GM03348 (cell line): ENCODE measurements at places on chromosomes 1 and 21.

DNA sequence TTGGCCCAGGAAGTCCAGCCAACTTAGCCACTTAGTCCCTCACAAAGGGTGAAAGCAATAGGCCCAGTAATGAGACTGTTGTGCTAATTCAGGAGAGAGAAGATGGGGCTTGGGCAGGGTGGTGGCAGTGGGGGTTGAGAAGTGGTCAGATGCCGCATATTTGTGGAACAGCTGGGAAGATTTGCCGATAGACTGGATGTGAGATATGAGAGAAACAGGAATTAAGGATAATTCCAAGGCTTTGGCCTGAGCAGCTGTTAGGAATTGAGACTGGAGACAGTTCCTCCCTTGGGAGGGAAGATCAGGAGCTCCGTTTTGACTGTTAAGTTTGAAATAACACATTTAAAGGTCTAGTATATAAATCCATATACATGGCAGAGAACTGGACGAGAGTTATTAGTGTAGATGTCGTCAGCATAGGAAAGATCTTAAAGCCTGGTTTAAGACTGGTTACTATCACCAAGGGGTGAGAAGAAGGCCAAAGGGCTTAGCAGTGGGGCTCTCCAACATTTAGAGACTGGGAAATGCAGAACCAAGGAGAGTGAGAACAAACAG is 323.7 kb upstream of the FAM78B start:
- DNase-seq, result no peak

- no peak for DNase-seq
These were observed 265.1 kb downstream of the PTPRU start for GRCh38 chr1:29501227-29501976.

- peak; percentile 16 for DNase-seq
These were observed 39.2 kb upstream of the RUNX1 start for GRCh38 chr21:35088319-35088771.

GRCh38 chr1:48676376-48676775 is 100.3 kb downstream of the BEND5 start:
- no peak for DNase-seq

DNA sequence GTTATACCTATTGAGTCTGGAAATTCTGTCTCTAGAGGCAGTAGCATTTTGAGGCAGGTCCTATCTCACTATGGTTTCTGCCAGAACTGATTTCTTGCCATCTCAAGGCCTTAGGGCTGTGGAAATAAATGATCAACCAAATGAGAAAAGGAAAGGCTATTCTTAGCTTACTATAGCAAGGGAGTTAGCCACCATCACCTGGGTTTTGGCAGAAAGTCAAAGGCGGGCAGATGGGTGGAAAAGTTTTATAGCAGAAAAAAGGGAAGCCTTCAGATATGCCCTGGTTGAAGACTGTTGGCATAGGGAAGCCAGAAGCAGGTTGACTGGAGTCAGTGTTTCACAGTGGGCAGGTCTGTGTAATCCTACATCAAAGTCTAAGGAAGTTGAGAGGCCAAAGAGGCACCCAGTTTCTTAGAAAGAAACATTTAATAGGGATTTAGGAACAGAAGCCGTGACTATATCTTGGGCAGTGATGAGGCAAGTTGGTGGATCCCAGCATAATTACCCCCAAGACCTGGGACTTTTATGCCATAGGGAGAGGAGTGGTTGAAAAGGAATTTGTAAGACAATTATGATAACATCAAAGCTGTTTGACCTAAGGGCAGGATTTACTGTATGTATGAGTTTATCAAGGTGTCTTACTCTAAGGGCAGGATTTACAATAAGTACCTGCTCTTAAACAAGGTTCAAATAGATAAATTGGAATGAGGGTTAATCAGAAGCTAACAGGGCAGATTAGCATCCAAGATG is 29.7 kb downstream of the CTH start:
- no peak for DNase-seq

DNA sequence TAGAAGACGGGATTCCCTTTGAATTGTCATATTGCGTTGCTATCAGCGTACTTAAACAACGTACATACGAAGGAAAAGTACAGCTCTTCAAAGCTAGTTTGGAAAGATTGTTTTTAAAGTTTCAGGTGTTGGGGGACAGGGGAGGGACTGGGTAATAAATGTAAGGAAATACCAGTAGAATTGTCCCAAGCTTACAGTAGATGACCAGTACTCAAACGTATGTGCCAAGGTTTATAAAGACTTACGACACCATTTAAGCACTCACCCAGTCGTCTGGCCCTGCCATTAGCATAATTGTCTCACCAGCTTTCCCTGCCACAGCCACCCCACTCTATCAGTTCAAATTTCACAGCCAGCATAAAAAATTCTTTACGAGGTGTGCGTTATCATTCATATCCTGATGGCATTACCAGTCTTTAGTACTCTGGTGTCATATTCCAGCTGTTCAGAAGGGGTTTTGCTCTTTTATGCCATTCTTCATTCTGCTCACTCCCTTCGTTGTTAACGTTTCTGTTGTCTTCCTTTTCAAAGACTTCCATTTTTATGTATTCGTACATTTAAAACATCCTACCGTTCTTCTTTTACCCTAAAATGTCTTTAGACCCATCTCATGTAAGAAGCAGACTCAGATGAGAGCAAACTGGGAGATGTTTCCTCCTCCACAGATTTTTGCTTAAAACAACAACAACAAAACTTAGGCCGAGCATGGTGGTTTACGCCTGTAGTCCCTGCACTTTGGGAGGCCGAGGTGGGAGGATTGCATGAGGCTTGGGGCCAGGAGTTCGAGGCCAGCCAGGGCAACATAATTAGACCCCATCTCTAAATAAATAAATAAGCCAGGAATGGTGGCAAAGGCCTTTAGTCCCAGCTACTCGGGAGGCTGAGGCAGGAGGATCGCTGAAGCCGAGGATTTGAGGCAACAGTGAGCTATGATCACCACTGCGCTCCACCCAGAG is 1.0 kb upstream of the HP1BP3 start:
- peak; percentile 54 for DNase-seq

GRCh38 chr1:117142200-117142599 is 20.7 kb upstream of the TRIM45 start:
- peak; percentile 12 for DNase-seq

DNA sequence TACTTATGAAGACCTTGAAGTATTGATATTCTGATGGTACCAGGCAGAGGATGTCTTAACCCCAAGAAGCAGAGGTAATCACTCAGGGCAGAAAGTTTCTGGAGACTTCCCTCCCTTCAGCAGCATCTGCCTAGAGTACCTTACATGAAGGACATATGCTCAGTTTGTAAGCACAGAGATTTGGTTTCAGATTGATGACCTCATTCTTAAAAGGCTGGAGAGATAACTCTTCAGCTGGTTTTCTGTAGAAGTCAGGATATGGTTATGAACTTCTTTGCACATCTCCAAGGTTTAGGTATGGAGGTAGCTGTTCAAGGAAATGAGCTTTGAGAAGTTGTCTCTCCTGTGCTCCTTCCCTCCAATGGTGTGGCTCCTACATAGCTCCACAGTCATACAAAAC is 148.7 kb downstream of the HHIPL2 start:
- no peak for DNase-seq

DNA sequence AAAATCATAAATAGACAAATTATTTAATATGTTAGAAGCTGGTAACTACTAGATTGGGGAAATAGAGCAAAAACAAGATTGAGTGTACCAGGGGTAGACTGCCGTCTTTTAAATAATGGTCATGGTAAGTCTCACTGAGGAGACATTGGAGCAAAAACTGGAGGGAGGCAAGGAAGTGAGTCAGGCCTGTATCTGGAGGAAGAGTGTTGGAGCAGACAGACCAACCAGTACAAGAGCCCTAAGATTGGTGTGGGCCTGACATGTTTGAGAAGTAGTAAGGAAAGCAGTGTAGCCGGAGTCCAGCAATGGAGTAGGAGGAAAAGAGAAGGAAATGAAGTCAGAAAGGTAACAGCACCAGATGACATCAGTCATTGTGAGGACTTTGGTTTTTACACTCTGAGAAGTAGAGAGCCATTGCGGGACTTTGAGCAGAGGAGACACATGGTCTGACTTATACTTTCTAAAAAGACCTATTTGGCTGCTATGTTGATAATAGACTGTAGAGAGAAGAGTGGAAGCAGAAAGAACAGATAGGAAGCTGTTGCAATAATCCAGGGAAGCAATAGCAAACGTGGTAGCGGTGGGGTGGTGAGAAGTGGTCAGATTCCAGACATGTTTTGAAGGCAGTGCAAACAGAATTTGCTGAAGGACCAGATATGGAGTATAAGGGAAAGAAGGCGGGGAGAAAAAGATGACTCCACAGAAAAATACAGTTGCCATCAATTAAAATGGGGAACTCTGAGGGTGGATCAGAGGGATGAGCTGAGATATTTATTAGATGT is 44.7 kb upstream of the GJA5 start:
- no peak for DNase-seq

DNA sequence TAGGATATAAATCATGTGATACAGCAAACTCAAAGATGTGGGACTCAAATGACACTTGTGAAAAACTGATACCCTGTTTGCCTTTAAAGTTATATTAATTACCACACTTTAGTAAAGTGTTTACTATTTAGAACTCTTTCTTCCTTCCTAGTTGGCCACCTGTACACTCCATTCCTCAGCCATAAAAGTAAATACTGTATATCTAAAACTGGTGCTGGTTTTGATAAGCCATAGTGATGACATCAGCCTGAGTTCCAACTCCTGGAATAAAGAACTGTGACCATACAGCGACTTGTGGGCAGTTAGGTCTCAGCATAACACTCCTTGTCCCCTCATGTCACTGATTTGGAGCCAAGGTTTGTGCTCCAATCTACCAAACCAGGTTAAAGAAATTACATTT is 2.8 kb downstream of the PTGER3 start:
- no peak for DNase-seq

- no peak for DNase-seq
These were observed 29.8 kb downstream of the AGT start for GRCh38 chr1:230684146-230684545.

DNA sequence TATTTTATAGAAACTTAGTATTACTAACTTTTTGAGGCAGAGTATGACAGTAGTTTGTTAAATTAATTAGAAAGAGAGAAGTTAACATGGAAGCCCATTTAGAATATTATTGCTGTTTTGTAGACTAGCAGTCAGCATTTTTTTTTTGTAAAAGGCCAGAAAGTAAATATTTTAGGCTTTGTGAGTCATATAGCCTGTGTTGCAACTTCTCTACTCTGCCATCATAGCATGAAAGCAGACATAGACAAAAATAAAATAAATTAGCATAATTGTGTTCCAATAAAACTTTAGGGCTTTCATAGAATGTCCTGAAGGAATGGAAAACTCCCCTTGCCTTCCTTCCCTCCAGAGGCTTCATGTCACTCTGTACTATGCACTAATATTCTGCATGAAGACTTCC is 12.3 kb upstream of the RGS4 start:
- peak; percentile 25 for DNase-seq

GRCh38 chr1:29601021-29601420 is 364.7 kb downstream of the PTPRU start:
- DNase-seq, result no peak

DNA sequence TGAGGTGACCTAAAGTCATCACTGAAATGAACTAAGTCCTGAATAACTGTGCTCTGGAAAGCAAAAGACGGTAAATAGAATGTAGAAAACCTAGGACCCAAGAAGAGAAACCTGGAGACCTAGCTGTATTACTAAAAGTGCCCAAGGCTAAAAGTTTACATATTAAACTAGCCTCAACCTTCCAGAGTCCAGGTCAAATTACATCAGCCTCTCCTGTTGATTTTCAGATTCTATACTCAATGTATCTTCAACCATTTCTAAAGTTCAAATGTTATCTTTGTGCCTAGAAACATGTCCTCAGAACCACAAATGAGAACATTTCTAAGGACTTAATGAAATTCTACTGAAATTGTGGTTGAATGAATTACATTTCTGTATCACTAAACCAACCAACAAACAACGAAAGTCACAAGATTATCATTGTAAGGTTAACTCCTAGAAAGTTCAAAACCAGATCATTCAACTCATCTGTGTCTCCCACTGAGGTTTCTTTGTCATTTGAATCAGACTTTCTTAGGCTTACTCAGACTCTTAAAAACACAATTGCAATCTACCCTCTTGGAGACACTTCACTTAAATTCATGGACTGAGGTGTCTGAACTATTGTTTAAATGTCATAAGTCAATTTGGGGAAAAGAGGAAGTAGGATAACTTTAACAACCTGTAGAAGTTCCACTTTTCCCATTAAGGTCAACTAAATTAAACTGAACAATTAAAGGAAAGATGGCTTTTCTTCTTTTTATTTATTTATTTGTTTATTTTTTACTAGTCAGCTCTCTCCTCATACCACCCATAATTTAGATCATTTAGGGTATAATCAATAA is 207.7 kb downstream of the BARHL2 start:
- no peak for DNase-seq

DNA sequence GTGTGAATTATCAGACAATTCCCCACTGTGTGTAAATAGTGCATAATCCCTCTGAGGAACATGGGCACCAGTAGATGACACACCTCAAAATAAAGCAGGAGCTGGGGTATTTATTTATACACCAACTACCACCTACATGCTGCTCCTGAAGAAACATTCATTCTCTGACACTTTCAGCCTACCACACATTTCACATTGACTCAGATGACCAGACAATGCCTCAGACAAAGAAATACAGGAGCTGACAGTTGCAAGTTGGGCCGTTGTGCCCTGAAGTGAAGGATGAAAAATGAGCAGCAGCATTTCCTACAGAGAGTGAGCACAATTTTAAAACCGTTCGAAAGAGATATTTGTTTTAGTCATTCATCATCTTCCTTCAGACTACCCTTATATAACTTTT is 63.2 kb downstream of the RGS2 start:
- DNase-seq, result no peak

DNA sequence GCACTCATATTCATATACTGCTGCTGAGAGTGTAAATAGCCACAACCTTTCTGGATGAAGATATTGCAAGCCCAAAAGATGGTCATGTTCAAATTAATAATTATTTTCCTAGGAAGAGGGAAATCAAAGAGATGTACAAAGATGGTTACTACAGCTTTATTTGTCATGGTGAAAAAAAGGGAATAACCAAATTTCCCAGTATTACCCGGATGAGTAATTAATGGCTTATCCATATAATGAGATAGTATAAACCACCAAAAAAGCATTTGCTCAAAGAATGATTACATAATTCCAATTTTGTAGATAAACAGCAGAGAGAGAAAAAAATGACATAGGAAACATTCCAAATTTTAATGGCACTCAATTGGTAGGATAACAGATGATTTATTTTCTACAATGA is 165.6 kb downstream of the C1orf21 start:
- DNase-seq, result no peak

DNA sequence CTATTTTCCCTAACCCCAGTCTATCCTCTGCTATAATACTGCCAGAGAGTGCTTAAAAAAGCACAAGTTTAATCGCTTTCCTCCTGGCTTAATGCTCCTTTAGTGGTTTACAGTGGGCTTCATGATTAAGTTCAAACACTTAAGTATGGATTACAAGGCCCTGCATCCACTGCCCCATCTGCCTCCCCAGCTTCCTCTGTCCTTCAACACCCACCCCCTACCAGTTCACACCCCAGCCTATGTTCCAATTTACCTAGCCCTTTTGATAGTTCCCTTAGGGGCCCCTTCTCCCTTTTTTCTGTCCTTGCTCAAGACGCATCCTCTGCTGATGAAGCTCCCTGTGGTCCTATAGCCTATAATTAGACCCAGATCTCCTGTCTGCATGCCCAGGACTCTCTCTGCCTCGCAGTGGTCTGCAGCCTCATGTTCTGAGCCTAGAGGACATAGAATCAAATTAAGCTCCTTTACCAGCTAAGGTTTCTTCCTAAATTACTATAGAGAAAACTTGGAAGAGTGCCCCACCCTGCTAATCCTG is 212.5 kb downstream of the FGGY start:
- no peak for DNase-seq

- DNase-seq, result no peak
These were observed 49.4 kb upstream of the PARP1 start for GRCh38 chr1:226457307-226457712.
